H9 (cell line): ENCODE measurements at places on chromosomes 11 and 22. TPM values are rescaled to one million over a fixed set of nuclear protein-coding genes. Genes with fewer than 3 reads are reported as not detected.

RAC2 gene
- total RNA-seq: 2.5 and 2.8 TPM in 2 replicates

MADD gene
- total RNA-seq: 36.9 and 41.0 TPM in 2 replicates

MAPK8IP2 gene
- total RNA-seq: 5.7 and 5.9 TPM in 2 replicates

UBQLN3 gene
- total RNA-seq: not detected in 2 replicates

RASSF7 gene
- total RNA-seq: 26.3 and 30.0 TPM in 2 replicates

USP35 gene
- total RNA-seq: 6.8 and 7.7 TPM in 2 replicates

CYTH4 gene
- not detected in 2 replicates for total RNA-seq

HPX gene
- total RNA-seq: 1.0 and 1.2 TPM in 2 replicates

ALG9 gene
- total RNA-seq: 25.5 and 26.0 TPM in 2 replicates

IL10RA gene
- total RNA-seq: not detected in 2 replicates

SCGB1D2 gene
- total RNA-seq: not detected in 2 replicates

PELI3 gene
- 9.3 and 10.3 TPM in 2 replicates for total RNA-seq

RABL2B gene
- 18.1 and 19.0 TPM in 2 replicates for total RNA-seq

CEP57 gene
- 55.8 and 58.0 TPM in 2 replicates for total RNA-seq

ARHGAP8 gene
- 29.3 and 35.4 TPM in 2 replicates for total RNA-seq

XKR3 gene
- total RNA-seq: 0.22 TPM in 1 of 2 replicates, not detected in the other

CLCF1 gene
- total RNA-seq: 1.6 and 2.1 TPM in 2 replicates

ALDH3B2 gene
- not detected in 2 replicates for total RNA-seq

TNKS1BP1 gene
- 130 and 140 TPM in 2 replicates for total RNA-seq

LRRN4CL gene
- 0.59 and 0.79 TPM in 2 replicates for total RNA-seq

TBC1D10A gene
- 8.2 and 8.4 TPM in 2 replicates for total RNA-seq

TBX10 gene
- not detected in 2 replicates for total RNA-seq

SPON1 gene
- 0.20 and 0.22 TPM in 2 replicates for total RNA-seq
